A549 treated with dexamethasone at 1 μM for 4 hours (cell line): ENCODE measurements at places on chromosomes 1 and 21. TPM values are rescaled to one million over a fixed set of nuclear protein-coding genes. Genes with fewer than 3 reads are reported as not detected.

TMPRSS3 gene
- 0.09 to 0.53 TPM (median 0.21 TPM) in 5 replicates for total RNA-seq

GLIS1 gene
- 0.05 to 0.11 TPM (median 0.06 TPM) in 5 replicates for total RNA-seq

ITGB3BP gene
- total RNA-seq: 21.3 to 26.3 TPM (median 24.0 TPM) in 5 replicates

TXNDC12 gene
- 32.3 to 43.7 TPM (median 35.7 TPM) in 5 replicates for total RNA-seq

IFI44 gene
- 0.15 to 0.82 TPM (median 0.62 TPM) in 5 replicates for total RNA-seq

PLEKHA6 gene
- total RNA-seq: 23.6 to 47.3 TPM (median 41.4 TPM) in 5 replicates

TRAPPC3 gene
- 79.0 to 95.1 TPM (median 87.9 TPM) in 5 replicates for total RNA-seq

FAM110D gene
- total RNA-seq: 0.04 TPM in 2 of 5 replicates, not detected in the others

FALEC gene
- total RNA-seq: 0.19 to 0.24 TPM in 2 of 5 replicates, not detected in the others

BLZF1 gene
- 13.4 to 18.6 TPM (median 14.8 TPM) in 5 replicates for total RNA-seq

GUCA2A gene
- total RNA-seq: not detected in 5 replicates

AGTRAP gene
- 75.6 to 98.4 TPM (median 93.6 TPM) in 5 replicates for total RNA-seq

CTSS gene
- total RNA-seq: 15.1 to 17.0 TPM (median 16.4 TPM) in 5 replicates

CRYBG2 gene
- 1.1 to 2.1 TPM (median 1.5 TPM) in 5 replicates for total RNA-seq

GUCA2B gene
- 0.20 to 0.37 TPM (median 0.23 TPM) in 3 of 5 replicates, not detected in the others for total RNA-seq

EXOSC10 gene
- total RNA-seq: 35.3 to 41.2 TPM (median 39.3 TPM) in 5 replicates

AK5 gene
- 6.8 to 10.1 TPM (median 6.9 TPM) in 5 replicates for total RNA-seq

CFHR2 gene
- not detected in 5 replicates for total RNA-seq

THEM5 gene
- total RNA-seq: not detected in 5 replicates

NEGR1 gene
- not detected in 5 replicates for total RNA-seq

HTR6 gene
- total RNA-seq: 0.08 to 0.28 TPM (median 0.19 TPM) in 5 replicates

GPR25 gene
- not detected in 5 replicates for total RNA-seq

FAM78B gene
- 0.12 to 0.50 TPM (median 0.40 TPM) in 5 replicates for total RNA-seq

FOXO6 gene
- total RNA-seq: 0.46 to 0.94 TPM (median 0.84 TPM) in 5 replicates

APOBEC4 gene
- not detected in 5 replicates for total RNA-seq

ARHGAP30 gene
- total RNA-seq: 0.06 to 0.15 TPM (median 0.14 TPM) in 5 replicates

PROK1 gene
- total RNA-seq: not detected in 5 replicates

TMOD4 gene
- 0.23 to 0.43 TPM (median 0.35 TPM) in 3 of 5 replicates, not detected in the others for total RNA-seq

LDLRAD1 gene
- total RNA-seq: not detected in 5 replicates

OR2T35 gene
- not detected in 5 replicates for total RNA-seq

RCSD1 gene
- total RNA-seq: 0.02 to 0.09 TPM (median 0.02 TPM) in 5 replicates

NGF gene
- 0.29 to 0.70 TPM (median 0.61 TPM) in 5 replicates for total RNA-seq

AKNAD1 gene
- 1.3 to 1.8 TPM (median 1.7 TPM) in 5 replicates for total RNA-seq

CADM3 gene
- total RNA-seq: 0.12 to 0.26 TPM (median 0.21 TPM) in 5 replicates

PRAMEF12 gene
- total RNA-seq: not detected in 5 replicates

MSH4 gene
- total RNA-seq: 0.02 to 0.03 TPM in 2 of 5 replicates, not detected in the others

TENT5C gene
- total RNA-seq: 0.08 to 0.14 TPM (median 0.11 TPM) in 5 replicates

SLAMF1 gene
- 0.05 TPM in 1 of 5 replicates, not detected in the others for total RNA-seq

IL20 gene
- total RNA-seq: not detected in 5 replicates

LRRC71 gene
- total RNA-seq: 0.08 to 0.12 TPM (median 0.10 TPM) in 5 replicates

AMY1A gene
- total RNA-seq: not detected in 5 replicates

HUNK gene
- 1.2 to 1.6 TPM (median 1.5 TPM) in 5 replicates for total RNA-seq

BLACAT1 gene
- total RNA-seq: 0.05 TPM in 1 of 5 replicates, not detected in the others

OR6N1 gene
- not detected in 5 replicates for total RNA-seq

SMPDL3B gene
- 1.4 to 1.9 TPM (median 1.5 TPM) in 5 replicates for total RNA-seq

TTC39A gene
- 1.6 to 1.9 TPM (median 1.8 TPM) in 5 replicates for total RNA-seq

CSF3R gene
- not detected in 5 replicates for total RNA-seq

CFHR3 gene
- 0.06 to 0.21 TPM (median 0.12 TPM) in 4 of 5 replicates, not detected in the other for total RNA-seq

GPA33 gene
- not detected in 5 replicates for total RNA-seq

APCS gene
- 0.08 TPM in 1 of 5 replicates, not detected in the others for total RNA-seq

ZSWIM5 gene
- 0.36 to 0.71 TPM (median 0.57 TPM) in 5 replicates for total RNA-seq

RHBDL2 gene
- 1.9 to 2.3 TPM (median 2.2 TPM) in 5 replicates for total RNA-seq

NEXN gene
- total RNA-seq: 7.1 to 11.9 TPM (median 9.8 TPM) in 5 replicates
